Activated CD4-positive, alpha-beta memory T cell treated with anti-CD3 and anti-CD28 coated beads, Interleukin-2, amount 10 ng/mL, durations not matched to agents 7 days and 5 days (primary cell): ENCODE measurements at places on chromosomes 2 and 18. TPM values are rescaled to one million over a fixed set of nuclear protein-coding genes. Genes with fewer than 3 reads are reported as not detected.

DNA sequence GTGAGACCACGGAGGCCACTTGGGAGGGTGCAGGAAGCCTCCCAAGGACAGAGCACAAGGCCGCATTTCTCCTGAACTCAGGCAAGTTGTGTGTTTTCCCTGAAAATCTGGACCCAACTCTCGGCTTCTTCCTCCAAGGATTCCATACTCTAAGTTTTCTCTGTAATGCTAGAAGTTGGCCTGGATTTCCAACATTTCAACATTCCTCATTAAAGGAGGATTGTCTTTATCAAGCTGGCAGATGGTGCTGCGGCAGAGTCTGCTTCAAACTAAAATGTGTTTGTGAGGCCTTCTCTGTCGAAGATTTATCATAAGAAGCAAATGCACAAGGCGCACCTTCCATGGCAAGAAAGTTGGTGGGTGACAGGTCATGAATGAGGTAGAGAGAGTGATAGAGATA is 94.4 kb upstream of the SATB2 start:
- no peak overlapping the region for H3K4me3 ChIP-seq
- no peaks in the 10 kb centered on the region for H3K4me1 ChIP-seq
- H3K27me3 ChIP-seq = no peaks in the 10 kb centered on the region
- no peaks in the 10 kb centered on the region for H3K36me3 ChIP-seq

- no peaks in the 10 kb centered on the region for H3K36me3 ChIP-seq
- peaks cover 3% of the 10 kb centered on the region for H3K4me1 ChIP-seq
- H3K4me3 ChIP-seq = no peak overlapping the region
- no peak overlapping the region for H3K27ac ChIP-seq
Observed at GRCh38 chr2:31251851-31252250, 17.9 kb downstream of the EHD3 start.

GRCh38 chr2:53632714-53633113 is 134.9 kb upstream of the CHAC2 start:
- H3K4me1 ChIP-seq = peaks cover 14% of the 10 kb centered on the region
- DNase-seq = no peak
- H3K36me3 ChIP-seq = no peaks in the 10 kb centered on the region
- H3K27ac ChIP-seq = no peak overlapping the region
- H3K27me3 ChIP-seq = no peaks in the 10 kb centered on the region

GRCh38 chr2:17793296-17793695 is 23.0 kb upstream of the MSGN1 start:
- no peaks in the 10 kb centered on the region for H3K36me3 ChIP-seq
- H3K27ac ChIP-seq = no peak overlapping the region
- H3K4me3 ChIP-seq = no peak overlapping the region
- peaks cover 17% of the 10 kb centered on the region for H3K27me3 ChIP-seq
- peaks cover 3% of the 10 kb centered on the region for H3K4me1 ChIP-seq
- DNase-seq = no peak

Gene TUBA3E
- not detected for total RNA-seq

GRCh38 chr2:27428213-27428977 is at the start of gene NRBP1:
Gene NRBP1, plus strand, starts transcription at chr2:27428631. Its CDS starts 4,643 bp downstream, at chr2:27433274.
- no peaks in the 10 kb centered on the region for H3K27me3 ChIP-seq
- peaks cover 26% of the 10 kb centered on the region for H3K4me1 ChIP-seq
- peak within 1 kb of the TSS; percentile 98 for H3K4me3 ChIP-seq

DNA sequence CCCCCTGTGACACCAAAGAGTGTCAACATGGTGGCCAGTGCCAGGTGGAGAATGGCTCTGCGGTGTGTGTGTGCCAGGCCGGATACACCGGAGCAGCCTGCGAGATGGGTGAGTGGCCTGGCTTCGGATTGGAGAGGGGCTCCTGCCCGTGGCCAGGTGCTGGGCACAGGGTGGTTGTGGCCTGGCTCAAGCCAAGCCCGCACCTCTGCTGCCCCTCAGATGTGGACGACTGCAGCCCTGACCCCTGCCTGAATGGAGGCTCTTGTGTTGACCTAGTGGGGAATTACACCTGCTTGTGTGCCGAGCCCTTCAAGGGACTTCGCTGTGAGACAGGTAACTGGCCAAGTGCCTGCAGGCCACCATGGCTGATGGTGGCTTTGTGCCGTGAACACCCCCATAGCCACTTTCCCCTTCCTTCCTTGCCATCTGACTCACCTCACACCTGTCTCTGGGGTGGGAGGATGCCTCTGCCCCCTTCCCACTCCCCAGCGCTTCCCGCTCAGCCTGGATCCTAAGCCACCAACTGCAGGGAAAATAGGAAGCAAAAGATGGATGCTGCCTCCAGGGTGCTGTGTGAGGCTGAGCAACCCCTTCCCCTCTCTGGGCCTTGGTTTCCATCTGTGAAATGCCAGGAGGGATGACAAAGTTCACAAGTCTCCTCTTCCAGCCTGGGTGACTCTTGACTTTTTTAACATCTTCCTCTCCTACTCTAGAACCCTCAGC is 41.8 kb downstream of the SNED1 start:
- H3K36me3 ChIP-seq = peaks cover 26% of the 10 kb centered on the region
- no peak overlapping the region for H3K4me3 ChIP-seq
- DNase-seq = no peak
- peaks cover 50% of the 10 kb centered on the region for H3K4me1 ChIP-seq
- peaks cover 9% of the 10 kb centered on the region for H3K27me3 ChIP-seq

DNA sequence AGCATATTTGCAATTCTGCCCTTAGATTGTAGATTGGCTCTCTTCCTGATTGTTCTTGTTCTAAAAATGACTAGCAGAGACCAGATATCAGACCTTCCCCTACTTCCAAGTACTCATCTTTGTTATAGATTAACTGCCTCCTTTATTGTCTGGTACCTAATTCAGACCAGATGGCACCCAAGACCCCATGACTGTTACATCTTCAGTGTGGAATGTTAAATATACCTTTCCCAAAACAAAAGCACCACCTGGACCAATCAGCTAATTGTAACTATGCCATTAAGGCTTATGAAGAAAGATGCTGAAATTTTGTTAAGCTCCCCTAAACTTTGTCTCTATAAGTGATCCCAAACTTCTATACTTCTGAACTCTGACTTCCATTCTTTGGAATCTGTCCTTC is 12.0 kb upstream of the TFPI start:
- H3K36me3 ChIP-seq = no peaks in the 10 kb centered on the region
- no peak overlapping the region for H3K4me3 ChIP-seq
- no peaks in the 10 kb centered on the region for H3K4me1 ChIP-seq
- no peak overlapping the region for H3K27ac ChIP-seq
- DNase-seq = no peak

- DNase-seq = no peak
- no peak overlapping the region for H3K27ac ChIP-seq
- no peaks in the 10 kb centered on the region for H3K27me3 ChIP-seq
- H3K36me3 ChIP-seq = no peaks in the 10 kb centered on the region
Observed at GRCh38 chr18:57728941-57729511, 74.1 kb downstream of the ATP8B1 start.

GRCh38 chr2:60306267-60306861 is 247.1 kb downstream of the BCL11A start:
- peaks cover 10% of the 10 kb centered on the region for H3K27me3 ChIP-seq
- no peak for DNase-seq
- no peak overlapping the region for H3K27ac ChIP-seq
- H3K4me1 ChIP-seq = peaks cover 4% of the 10 kb centered on the region

Gene CASP10
- total RNA-seq = 51.3 TPM

Gene G6PC2
- not detected for total RNA-seq

Gene MAPRE2
- total RNA-seq = 39.2 TPM

Gene DNER
- total RNA-seq = not detected

DNA sequence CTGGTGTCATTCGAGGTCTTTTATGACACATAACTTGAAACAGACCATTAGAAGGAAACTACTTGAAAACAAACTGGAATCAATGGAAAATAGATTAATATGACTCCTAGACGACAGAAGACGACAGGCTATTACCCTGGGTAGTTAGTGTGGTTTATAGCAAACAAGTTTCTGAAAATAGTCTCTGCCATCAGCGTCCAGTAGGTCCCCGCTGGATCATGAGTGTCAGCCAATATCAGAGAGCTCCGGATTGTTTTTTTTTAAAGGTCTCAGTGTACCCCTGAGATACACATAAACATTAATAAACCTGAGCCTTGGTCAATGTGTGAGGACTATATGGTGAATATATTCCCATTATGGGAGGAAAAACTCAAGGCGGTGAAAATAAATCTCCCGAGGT is 115.0 kb upstream of the THUMPD2 start:
- no peaks in the 10 kb centered on the region for H3K36me3 ChIP-seq
- H3K27ac ChIP-seq = no peak overlapping the region
- no peak overlapping the region for H3K4me3 ChIP-seq
- no peaks in the 10 kb centered on the region for H3K4me1 ChIP-seq

DNA sequence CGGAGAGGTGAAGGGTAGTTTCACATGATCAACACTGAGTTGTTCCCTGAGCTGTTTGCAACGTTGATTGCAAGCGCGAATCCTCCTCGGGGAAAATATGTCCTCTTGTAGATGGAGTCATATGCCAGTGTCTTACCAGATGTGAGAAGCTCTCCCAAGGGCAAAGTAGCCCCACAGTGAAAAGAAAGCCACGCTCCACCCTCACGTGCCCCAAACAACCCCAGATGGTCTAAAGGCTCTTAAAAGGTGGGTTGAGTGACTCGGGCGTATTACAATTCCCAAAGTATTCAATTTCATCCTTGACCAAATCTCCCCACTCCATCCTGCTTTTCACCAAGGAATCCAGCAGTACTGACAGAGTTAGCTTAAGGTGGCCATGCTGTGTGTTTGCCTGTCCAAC is 332.1 kb upstream of the SOX11 start:
- no peak overlapping the region for H3K27ac ChIP-seq
- no peak overlapping the region for H3K4me3 ChIP-seq
- no peak for DNase-seq
- no peaks in the 10 kb centered on the region for H3K27me3 ChIP-seq
- H3K4me1 ChIP-seq = no peaks in the 10 kb centered on the region
- no peaks in the 10 kb centered on the region for H3K36me3 ChIP-seq

DNA sequence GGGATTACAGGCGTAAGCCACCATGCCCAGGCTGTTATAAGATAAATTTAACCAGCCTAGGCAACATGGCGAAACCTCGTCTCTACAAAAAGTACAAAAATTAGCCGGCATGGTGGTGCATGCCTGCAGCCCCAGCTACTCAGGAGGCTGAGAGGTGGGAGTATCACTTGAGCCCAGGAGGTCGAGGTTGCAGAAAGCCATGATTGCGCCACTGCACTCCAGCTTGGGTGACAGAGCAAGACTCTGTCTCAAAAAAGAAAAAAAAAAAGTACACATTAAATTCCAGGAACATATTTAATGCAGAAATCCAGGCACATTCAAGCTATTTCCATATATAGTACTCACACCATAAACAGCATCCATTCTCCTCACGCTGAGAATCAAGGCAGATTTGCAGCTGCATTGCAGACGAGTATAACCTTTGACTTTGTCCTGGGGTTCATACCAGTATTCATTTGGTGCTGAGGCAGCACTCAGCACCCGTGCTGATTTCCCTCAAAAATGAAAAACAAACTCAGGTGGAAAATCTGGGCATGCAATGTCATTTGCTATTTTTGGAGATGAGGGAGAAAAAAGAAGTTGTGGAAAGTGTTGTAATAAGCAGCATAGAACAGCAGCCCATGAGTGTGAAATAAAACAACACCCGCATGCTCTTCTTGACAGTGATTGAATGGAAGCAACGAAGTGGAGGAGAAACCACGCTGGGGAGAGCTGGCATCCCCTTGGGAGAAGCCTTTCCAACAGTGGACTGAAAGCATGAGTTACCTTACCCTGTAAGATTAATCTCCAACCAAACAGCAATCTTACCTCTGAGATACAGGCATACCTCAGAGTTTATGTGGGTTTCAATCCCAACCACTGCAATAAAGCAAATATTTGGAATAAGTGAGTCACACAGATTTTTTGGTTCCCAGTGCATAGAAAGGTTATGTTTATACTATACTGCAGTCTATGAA is 46.8 kb upstream of the ANXA4 start:
- H3K27ac ChIP-seq = no peak overlapping the region
- no peak for DNase-seq
- no peaks in the 10 kb centered on the region for H3K36me3 ChIP-seq

DNA sequence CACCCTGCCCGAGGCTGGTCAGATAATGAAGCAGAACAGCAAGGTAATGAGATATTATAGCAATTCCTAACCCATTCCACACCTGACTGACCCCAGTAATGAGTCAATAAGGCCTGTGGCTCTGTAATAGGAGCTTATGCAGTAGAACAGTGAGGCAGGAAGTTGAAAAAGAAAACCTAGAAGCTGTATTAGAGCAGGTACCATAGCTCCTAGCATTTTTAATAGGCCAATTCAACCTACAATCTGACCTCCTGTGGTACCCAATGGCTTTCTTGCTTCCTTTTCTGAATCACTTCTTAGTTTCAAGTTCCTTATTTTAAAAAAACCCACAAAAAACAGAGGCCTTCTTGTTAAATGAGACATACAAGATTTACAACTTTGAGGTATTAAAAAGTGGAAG is 43.6 kb upstream of the MAP2 start:
- H3K4me1 ChIP-seq = no peaks in the 10 kb centered on the region
- DNase-seq = no peak
- H3K27me3 ChIP-seq = no peaks in the 10 kb centered on the region
- H3K27ac ChIP-seq = no peak overlapping the region

DNA sequence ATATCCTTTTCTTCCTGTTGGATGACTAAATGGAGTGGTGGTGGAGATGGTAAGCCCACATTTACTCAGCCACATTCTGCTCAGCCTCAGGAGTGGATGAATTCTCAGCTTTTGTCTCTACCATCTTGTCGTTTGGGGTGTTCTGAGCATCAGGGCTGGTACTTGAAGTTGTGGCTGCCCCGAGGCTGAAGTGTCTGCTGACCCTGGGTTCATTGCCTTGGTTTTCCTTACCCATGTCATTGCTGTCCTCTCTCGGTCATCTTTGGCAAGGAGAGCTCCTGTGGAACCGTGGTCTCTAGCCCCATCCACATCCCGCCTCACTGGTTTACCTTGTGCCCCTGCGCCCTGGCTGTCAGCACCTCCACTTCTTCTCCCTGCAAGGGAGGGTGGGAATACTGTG is 71.9 kb downstream of the GPR39 start:
- H3K27ac ChIP-seq = no peak overlapping the region

GRCh38 chr18:62586781-62587487 is 64.1 kb downstream of the ZCCHC2 start:
- peaks cover 47% of the 10 kb centered on the region for H3K4me1 ChIP-seq
- H3K4me3 ChIP-seq = no peak overlapping the region
- peak overlapping the region; percentile 89 for H3K27ac ChIP-seq
- DNase-seq = no peak

- DNase-seq = no peak
- H3K4me1 ChIP-seq = no peaks in the 10 kb centered on the region
- no peak overlapping the region for H3K4me3 ChIP-seq
- peaks cover 6% of the 10 kb centered on the region for H3K27me3 ChIP-seq
- H3K27ac ChIP-seq = no peak overlapping the region
- H3K36me3 ChIP-seq = no peaks in the 10 kb centered on the region
Observed at GRCh38 chr18:9803063-9803697, 82.6 kb upstream of the TXNDC2 start.

- H3K27ac ChIP-seq = no peak overlapping the region
- H3K36me3 ChIP-seq = peaks cover 17% of the 10 kb centered on the region
- peaks cover 20% of the 10 kb centered on the region for H3K4me1 ChIP-seq
- no peak overlapping the region for H3K4me3 ChIP-seq
- no peak for DNase-seq
Observed at GRCh38 chr2:195664528-195664927, 7.5 kb downstream of the SLC39A10 start.

Gene GULP1
- total RNA-seq = not detected

- no peak for DNase-seq
- H3K4me3 ChIP-seq = no peak overlapping the region
- H3K4me1 ChIP-seq = peaks cover 34% of the 10 kb centered on the region
Observed at GRCh38 chr2:177296040-177296439, 31.5 kb upstream of the NFE2L2 start.
